Activated naive CD8-positive, alpha-beta T cell treated with anti-CD3 and anti-CD28 coated beads, Interleukin-2, amount 50 U/mL, for 24 hours (primary cell): ENCODE measurements at places on chromosomes 7 and 10.

DNA sequence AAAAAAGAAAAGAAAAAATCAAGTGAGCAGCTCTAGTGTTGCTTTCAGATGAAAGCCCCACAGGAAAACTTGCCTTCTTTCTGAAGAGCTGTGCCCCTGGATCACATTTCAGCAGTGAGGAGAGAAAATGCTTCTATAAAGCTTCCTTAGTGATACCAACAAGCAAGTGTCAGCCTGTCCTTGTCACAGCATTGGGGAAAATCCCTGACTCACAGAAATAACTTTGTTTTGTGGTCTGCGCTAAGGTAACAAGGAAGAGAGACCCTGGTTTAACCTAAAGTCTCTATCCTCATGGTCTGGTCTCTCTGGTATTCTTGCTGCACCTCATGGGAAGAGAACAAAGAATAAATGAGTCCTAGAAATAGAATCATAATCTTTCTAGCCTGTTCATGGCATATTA is 885.2 kb upstream of the SORCS1 start:
- DNase-seq = no peak

- no peak for DNase-seq
Measured at GRCh38 chr10:99369551-99369950, 40.4 kb downstream of the CNNM1 start.

DNA sequence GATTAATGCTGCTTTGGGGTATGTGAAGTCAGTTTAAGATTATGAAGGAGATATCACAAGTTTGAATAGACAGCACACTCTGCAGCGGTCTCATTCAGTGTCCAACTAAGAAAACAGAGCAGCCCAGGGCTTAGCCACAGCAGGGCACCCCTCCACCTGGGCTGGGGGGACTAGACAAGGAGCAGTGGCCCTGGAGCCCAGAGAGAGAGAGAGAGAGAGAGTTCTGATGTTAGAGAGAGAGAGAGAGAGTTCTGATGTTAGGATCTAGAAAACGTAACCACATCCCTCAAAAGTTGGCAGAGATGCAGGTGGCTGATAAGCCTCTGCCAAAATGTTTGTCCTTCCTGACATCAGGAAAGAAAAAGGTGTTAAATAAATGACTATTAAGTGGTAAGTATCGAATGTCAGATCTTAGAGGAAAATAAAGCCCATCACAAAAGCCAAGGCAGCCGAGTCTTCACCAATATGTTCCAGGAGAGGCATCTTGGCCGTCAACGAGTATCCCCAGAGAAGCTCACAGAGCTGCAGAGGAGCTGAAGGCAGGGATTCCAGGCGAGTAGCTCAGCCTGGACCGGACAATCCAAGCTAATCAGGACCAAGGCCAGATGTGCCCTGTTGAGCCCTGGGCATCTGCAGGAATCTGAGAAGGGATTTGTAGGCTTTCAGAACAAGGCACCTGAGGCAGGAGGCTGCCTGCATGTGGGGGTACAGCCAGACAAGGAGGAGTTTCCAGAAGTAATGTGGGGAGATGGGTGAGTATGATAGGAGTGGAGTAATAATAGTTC is 150.1 kb upstream of the TCF7L2 start:
- no peak for DNase-seq

- no peak for DNase-seq
Measured at GRCh38 chr10:59698326-59698725, 11.3 kb downstream of the SLC16A9 start.

DNA sequence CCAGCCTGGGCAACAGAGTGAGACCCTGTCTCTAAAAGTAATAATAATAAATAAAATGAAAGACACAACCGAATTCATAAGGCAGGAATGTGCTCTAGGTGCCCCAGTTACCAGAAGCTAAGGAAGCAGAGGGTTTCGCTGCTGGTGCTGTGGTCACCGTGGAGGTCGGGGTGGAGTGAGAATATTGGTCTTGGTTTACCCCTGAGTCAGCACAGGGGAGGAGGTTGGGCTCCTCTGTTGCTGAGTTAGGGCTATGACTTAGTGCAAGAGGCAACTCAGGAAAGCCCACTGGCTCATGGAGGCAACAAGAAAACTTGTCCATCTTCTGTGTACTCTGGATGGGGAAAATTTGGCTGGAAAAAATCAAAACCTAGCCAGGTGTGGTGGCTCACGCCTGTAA is 117.1 kb downstream of the MYL10 start:
- DNase-seq = no peak

- no peak for DNase-seq
Measured at GRCh38 chr7:132397070-132397469, 179.2 kb downstream of the PLXNA4 start.

DNA sequence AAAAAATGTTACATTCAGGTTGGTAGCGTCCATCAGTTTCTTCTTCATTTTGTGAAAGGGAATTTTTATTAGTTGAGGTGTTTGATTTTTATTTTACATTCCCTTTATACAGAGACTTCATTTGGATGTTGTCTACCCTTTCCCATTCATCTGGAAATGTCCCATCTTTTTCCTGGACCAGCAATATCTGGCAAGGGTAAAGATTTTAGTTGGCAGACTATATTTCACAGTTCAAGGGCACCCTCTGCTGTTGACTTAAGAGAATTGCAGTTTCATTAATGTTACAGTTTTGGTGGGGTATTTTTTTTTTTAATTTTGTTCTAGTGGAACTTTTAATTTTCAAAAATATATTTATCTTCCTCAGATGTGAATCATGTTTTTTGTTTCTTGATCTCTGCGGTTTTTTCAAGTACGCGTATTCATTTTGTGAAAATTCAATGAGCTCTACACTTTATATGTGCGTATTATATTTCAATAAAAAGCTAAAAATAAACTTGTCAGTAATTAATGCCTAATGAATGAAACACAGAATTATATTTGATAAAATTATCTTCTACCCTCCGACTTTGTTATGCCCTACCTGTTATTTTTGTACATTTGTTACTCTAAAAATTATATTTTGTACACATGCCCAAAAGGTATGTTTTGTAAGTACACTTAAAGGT is 97.9 kb upstream of the KLF14 start:
- DNase-seq = no peak
